ENCODE measurements at places on chromosomes 3 and 15. TPM values are rescaled to one million over a fixed set of nuclear protein-coding genes. Genes with fewer than 3 reads are reported as not detected.

DNA sequence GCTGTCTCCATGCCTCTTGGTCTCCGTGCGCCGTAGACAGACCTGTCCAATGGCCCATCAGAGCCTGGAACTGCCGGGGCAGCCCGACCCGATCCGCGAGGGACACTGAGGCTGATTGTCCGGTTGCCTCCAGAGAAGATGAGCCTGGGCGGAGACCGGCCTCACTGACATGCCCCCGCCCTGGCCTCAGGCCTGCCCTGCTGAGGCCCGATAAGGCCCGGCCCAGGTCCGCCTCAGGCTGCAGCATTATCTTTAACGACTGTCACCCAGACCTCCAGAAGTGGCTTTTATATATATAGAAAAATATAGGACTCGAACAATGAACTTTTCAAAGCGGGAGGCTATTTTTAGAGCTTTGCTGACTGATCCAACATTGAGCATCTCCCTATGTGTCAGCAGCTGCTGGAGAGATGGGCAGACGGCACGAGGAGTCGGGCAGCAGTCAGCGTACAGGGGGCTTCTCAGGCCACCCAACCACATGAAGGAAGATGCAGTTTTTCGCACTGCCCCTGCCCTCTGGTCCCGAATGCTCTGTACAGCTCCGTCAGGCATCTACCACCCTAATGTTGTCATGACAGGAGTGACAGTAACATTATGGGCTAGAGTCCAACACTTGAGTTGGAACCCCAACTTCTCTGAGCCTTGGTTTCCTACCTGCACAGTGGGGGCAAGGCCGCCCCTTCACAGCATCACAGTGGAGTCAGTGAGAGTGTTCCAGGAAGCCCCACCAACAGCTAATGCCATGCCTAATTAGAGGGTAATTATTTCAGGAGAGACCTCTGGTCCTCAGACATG is 112.0 kb upstream of the RPL32 start:
- no peak for DNase-seq

DNA sequence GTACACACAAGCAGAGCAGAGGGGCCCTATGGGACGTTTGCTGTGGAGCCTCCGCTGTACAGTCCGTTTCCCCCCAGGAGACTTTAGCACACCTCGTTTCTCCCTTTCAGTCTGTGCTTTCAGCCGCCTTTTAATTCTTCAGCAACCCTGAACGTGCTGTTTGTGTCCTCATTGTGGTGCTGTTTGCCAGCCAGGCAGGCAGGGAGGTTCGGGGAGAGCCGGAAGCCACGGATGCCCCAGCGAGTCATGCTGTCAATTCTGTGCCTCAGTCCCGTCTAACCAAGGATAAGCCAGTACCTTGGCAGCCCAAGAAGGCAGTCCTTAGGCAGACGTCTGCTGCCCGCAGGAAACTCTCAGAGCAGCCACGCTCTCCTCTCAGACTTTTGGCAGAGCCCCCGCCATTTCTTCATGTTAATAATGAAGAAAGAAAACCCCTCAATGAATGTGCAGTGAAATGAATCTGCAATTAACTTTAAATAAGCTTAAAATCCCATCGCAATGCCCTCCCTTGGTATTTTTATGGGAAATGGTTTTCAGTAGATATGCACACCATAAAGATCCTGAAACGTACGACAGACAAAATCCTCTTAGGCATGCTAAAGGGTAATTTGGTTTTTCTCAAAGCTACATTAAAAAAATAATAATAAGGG is 158.6 kb downstream of the UACA start:
- no peak for DNase-seq

DNA sequence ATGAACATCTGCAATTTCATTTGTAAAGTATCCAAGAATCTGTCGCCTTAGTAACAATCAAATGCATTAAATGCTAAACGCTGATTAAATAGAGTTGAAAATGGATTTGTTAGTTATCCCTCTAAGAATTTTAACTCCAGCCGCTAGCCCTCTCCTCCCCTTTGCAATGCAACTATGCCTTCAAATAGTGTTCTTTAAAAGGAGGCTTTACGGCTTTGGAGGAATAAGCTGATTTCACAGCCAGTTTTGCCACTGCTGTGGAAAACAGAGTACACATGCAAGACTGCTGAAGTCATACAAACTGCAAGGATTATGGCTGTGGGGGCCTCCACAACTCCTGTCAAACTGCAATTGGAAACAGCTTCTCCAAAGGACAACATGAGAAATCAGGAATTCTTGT is 89.2 kb downstream of the CERS3 start:
- DNase-seq = no peak

- DNase-seq = no peak
Measured at GRCh38 chr15:92880796-92881195, 19.3 kb upstream of the CHD2 start.

DNA sequence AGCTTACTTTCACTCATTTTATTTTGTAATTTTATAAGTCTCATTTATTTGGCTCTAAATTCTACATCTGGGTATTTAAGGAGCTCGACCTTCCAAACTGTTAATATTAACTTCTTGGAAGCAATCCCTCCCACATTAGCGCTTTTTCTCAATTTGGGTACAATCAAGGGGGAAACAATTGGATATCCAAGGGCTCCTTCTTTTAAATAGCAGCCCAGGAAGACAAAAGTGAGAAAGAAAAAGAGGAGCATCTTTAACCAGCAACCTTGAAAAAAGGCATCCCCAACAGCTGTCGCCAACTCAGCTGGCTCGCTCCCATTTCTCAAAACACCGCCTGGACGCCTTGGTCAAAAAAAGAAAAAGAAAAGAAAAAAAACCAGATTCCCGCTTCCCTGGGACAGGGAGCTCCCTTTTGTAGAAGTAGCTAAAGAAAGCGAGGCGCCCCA is 873 bp downstream of the C3orf70 start:
- no peak for DNase-seq

- DNase-seq = no peak
Measured at GRCh38 chr3:177578488-177578887, 381.2 kb upstream of the TBL1XR1 start.

DNA sequence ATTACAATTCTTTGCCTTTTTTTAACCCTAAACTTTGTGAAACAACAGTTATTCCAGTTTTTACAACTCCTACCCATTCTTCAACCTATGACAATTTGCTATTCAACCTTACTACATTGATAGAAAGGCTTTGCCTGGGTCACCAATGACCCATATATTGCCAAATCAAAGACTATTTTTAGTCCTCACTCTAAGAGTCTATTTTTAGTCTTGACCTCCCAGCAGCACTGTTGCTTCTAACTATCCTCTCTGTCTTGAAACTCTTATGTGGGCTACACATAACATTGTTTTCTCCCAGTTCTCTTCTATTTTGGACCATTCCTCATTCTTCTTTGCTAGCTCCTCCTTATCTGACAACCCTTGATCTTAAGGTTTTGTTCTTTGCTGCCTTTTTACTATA is 71.4 kb downstream of the C3orf80 start:
- no peak for DNase-seq

GRCh38 chr3:178048768-178049167 is 487.5 kb upstream of the KCNMB2 start:
- DNase-seq = no peak

DNA sequence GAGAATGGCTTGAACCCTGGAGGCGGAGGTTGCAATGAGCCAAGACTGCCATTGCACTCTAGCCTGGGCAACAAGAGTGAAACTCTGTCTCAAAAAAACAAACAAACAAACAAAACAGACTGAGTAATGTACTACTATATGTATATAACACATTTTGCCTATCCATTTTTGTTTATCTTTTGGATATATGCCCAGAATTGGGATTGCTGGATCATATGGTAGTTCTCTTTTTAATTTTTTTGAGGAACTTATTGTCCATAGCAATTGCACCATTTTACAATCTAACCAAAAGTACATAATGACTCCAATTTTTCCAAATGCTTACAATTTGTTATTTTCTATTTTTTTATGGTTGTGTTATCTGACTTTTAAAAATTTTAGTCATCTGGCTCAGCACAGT is 47.3 kb downstream of the GMPS start:
- DNase-seq = no peak

DNA sequence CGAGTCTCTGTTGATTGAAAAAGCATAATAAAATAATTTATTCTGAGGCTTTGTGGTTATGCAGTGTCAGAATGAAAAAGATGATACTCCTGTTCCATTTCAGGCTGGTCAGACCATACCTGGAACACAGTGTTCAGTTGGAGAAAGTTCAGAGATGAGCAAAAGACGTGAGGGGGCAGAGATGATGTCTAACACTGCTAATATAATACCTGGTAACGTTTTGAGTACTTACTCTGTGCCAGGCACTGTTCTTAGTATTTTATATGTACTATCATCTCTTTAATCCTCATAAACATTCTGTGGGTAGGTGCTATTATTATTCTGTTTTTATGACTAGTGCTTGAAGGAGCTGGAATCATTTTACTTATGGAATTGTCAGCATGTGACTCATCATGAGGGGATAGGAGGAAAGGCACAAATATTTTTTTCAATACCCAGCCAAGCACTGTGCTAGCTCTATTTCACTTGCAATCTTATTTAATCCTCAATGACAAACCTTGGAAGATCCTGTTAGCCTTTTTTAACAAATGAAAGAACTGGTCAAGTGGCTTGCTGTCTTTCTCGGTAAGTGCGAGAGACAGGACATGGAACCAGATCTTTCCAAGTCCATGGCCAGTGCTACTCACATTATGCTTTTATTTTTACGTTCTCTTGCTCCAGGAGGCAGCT is 31.8 kb downstream of the IQGAP1 start:
- no peak for DNase-seq

DNA sequence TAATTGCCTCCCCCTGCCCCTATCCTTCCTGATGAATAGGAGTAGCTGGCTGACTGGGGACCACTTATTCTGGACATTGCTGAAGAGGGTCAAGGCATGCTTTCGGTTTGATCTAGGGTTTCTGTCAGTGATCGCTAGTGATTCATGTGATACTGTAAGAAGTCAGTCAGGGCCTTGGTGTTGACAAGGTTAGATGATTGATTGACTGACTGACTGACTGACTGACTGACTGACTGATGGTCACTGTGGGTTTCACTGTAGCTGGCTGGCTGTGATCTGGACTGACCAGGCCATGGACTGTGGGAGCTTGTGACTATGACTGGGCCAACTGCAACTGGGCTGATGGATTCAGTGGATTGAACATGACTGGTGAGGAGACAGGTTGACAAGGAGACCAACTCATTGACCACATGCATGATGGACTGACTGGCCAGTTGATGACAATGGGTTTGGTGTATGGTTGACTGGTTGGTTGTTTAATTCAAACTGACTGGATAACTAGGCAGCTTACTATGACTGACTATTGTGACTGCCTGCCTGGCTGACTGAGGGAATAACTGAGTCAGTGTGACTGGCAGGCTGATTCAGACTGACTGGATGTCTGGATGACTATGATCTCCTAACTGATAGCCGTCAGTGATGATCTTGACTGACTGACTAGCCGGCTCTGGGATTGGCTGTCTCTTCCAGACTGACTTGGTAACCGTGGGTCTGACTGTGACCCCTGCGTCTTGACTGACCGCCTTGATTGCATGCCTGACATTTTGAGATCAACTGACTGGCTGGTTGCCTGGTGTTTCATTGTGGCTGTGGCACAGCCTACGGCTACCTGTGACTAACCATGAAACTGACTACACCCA is 509.9 kb downstream of the SHQ1 start:
- DNase-seq = no peak

DNA sequence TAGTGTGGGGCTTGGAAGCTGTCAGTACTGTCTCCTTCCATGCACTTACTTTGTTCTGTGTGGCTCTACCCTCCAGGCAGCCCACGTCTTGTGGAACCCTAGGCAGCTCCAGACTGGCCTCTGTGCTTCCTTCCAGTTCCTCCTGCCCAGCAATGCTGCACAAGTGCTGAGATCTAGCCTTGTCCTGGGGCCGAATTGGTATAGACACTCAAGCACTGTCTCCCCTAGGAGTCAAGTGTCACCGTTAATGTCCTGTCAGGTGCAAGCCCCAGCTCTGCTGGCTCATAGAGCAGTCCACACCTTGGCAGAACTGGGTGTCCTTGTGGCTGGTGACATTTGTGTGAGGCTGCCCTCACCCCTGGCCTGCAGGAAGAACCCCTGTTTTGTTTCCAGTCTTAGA is 130.1 kb downstream of the EEFSEC start:
- DNase-seq = no peak

Gene DNASE1L3
- polyA plus RNA-seq = 0.18 TPM

Gene TRIM42
- not detected for polyA plus RNA-seq

Gene SI
- 0.27 TPM for polyA plus RNA-seq

Gene GRK7
- 0.64 TPM for polyA plus RNA-seq

Gene TF
- 0.10 TPM for polyA plus RNA-seq

Gene TGM5
- 0.03 TPM for polyA plus RNA-seq

Gene CTXN2
- not detected for polyA plus RNA-seq

Gene PCLAF
- polyA plus RNA-seq = 0.42 TPM

Gene ATP8B4
- polyA plus RNA-seq = 0.29 TPM

Gene FAM98B
- polyA plus RNA-seq = 11.7 TPM

Gene GJD2
- polyA plus RNA-seq = not detected

Gene PTX3
- polyA plus RNA-seq = 0.58 TPM
